ENCODE measurements at places on chromosomes 13 and 19. TPM values are rescaled to one million over a fixed set of nuclear protein-coding genes. Genes with fewer than 3 reads are reported as not detected.

The THSD8 gene
- total RNA-seq, result 31.0 TPM

The TEX29 gene
- not detected for total RNA-seq

The ZNF724 gene
- 10.7 TPM for total RNA-seq

GRCh38 chr13:38321654-38322053 is 28.0 kb upstream of the UFM1 start:
- H3K4me3 ChIP-seq, result no peak overlapping the region
- no peak overlapping the region for H3K27ac ChIP-seq
- H3K36me3 ChIP-seq, result no peaks in the 10 kb centered on the region

DNA sequence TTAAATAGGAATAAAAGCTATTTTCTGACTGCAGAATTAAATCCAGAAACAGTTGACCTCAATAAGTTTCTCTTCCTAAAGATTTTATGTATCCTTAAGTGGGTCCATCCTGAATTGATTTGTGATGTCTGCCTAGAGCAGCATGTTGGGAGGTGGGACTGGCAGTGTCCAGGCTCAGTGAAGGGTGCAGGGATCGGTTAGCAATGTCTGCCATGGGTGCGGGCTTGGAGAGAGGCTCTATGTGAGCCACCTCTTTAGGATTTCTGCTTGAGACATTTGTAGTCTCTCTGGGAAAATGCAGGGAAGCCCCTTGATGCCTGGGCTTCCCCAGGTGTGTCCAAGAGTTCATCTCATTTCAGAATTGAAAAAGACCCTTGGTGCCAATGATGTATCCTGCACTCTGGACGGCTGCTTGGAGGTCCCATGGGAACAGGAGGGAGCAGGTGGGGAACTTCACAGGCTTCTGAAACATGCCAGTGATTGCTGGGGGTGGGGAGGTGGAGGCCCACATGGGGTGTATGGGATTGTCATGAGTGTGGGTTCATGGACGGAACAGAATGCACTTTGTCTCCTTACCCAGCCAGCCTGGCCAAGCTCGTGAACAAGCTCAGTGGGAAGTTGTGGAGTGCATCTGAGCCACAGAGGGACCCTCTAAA is 6.2 kb upstream of the COLGALT1 start:
- no peak overlapping the region for H3K27ac ChIP-seq
- no peaks in the 10 kb centered on the region for H3K36me3 ChIP-seq
- H3K4me1 ChIP-seq, result no peaks in the 10 kb centered on the region
- DNase-seq, result no peak

DNA sequence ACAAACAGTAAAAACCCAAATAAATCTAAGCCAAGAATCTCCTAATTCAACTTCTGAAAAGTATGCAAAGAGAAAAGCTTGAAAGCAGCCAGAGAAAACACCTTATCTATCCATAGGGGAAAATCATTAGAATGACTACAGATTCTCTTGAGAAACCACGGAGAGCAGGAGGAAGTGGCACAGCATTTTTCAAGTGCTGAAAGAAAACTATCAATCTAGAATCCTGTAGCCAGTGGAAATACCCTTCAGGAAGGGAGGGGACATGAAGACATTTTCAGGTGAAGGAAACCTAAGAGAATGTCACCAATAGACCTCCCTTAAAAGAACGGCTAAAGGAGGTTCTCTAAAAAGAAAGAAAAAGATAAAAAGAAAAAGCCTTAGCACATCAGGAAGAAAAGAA is 66.2 kb upstream of the XPO4 start:
- H3K27me3 ChIP-seq, result no peaks in the 10 kb centered on the region
- H3K27ac ChIP-seq, result no peak overlapping the region
- DNase-seq, result no peak
- no peak overlapping the region for H3K4me3 ChIP-seq
- H3K36me3 ChIP-seq, result no peaks in the 10 kb centered on the region

- no peaks in the 10 kb centered on the region for H3K36me3 ChIP-seq
- no peak overlapping the region for H3K4me3 ChIP-seq
- no peak overlapping the region for H3K27ac ChIP-seq
Observed at GRCh38 chr19:44951179-44952159, 3.7 kb upstream of the CLPTM1 start.
